ENCODE measurements at places on chromosomes 6 and 20.

GRCh38 chr20:25205277-25206062, 10.0 kb downstream of the ENTPD6 start:
- DNase-seq = no peak

DNA sequence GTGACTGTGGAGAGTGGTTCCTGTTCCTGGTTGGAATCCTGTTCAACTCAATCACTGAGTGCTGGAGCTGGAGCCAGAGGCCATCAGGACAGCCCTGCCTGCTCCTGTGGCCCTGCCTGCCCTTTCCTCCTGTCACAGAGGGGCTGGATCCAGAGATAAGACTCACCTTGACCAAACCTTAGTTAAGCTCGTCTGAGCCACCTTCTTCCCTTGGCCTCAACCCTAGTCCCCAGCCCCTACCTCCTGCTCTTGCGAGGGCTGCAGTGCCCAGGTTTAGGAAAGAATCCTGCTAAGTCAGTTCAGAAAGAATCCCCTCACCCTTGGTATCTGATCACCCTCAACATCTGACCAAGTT, 47.0 kb upstream of the CST5 start:
- no peak for DNase-seq

DNA sequence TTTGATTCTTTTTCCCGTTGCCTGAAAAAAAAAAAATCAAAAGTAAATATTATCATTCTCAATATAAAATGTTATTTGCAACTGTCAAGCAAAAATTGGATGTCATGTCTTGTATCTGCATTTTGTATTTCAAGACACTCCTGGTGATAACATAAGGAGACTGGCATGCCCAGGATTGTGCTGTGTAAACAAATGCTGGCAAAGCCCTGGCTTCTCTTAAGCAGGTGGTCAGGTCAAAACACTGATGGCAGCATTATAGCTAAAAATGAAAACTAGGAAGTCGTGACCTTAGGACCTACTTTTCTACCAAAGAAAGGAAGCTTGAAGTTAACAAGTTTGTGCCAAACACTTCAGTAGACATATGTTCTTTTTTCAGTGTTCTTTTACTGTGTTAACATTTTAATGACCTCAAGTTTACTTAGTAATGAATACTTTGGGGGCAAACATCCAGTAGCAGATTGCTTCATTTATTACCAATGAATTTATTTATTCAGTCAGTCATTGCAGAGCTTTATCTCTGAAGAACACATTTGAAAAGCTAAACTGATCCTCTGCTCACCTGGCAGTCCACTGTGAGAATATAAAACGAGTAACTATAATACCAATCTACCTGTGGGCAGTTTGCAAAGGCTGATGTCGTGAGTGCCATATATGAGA, 243.1 kb upstream of the FLRT3 start:
- DNase-seq = no peak

GRCh38 chr6:36426622-36427021, 16.0 kb downstream of the PXT1 start:
- no peak for DNase-seq

GRCh38 chr20:41573955-41574354, 44.2 kb downstream of the CHD6 start:
- DNase-seq = no peak

DNA sequence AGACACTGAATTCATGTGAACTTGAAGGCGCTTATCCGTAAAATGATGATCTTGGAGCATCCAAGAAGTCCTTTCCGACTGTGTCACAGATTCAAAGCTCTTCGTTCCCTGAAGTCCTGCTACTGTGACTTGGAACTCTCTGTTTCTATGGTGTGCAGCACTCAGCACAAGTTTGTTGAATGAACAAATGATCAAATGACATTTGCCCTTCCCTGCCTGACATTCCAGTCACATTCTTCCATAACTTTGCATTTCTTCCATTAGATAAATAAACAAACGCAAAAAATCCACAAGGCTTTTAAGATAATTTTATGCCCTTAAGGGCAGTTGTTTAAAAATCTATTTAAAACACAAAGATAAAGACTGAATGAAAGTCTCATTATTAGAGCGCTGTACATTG, 39.9 kb downstream of the SGK1 start:
- DNase-seq = no peak

DNA sequence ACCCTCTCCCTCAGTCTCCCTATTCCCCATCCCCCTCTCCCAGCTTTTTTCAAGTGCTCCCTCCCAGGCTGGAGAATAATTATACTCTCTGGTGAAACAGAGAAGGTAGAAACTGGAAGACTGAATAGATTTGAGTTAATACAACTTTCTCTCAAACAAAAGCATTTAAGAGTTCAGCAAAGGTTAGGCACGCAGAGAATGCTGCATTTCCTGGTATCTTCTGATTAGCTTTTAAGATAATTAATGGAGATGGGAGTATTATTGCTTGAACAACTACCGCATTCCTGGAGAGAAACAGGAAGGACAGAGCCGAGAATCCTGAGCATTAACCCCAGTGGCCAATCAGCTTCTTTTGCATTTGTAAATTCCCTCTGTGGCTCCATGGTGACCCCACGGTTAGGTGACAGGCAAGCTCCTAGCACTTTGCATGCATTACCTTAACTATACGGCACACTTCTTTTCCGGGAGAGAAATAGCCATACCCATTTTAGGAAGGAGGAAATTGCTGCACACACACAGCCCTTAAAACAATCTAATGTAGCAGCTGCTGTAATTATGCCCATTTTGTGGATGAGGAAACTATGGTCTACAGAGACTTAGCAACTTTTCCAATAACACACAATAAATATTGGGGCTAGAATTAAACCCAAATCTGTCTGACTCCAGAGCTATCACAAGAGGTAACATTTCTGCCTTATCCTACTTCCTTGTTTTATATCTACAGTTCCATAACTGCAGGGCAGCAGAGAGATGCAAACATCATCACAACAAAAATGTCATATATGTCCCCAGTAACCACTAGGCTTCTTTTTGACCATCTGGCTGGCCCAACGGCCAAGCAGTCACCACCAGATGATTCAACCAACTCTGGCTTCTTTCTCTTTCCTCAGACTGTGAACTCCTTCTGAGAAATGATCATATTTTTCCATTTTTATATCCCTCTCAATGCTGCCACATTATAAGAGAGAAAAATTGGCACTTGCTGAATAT, 169.9 kb downstream of the CD24 start:
- no peak for DNase-seq

GRCh38 chr6:152859225-152859624, 108.6 kb downstream of the VIP start:
- no peak for DNase-seq

- DNase-seq = no peak
Measured at GRCh38 chr6:32968867-32969684, 682 bp downstream of the BRD2 start.

GRCh38 chr6:159080217-159080976, 35.6 kb upstream of the TAGAP start:
- no peak for DNase-seq

GRCh38 chr6:124099520-124099919, 295.9 kb downstream of the NKAIN2 start:
- DNase-seq = no peak

DNA sequence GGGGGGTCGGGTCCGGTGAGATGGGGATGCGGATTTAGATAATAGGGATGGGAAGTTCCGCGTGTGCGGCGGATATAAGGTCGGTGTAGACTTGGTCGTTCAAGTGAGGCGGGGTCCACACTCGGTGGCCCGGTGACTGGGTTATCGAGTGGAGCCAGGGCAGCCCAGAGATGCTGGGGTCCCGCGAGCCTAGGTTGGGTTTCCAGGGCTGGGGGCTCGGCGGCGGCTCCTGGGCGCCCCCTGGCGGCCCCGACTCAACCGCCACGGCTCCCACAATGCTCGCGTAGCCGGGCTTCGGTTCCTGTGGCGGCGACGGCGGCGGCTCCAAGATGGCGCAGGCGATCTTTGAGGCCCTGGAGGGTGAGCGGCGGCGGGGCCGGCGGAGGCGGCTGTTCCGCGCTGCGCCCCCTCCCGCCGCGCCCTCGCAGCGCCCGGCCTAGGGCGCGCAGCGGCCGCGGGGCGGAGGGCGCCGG, at the start of gene ZNF341:
Gene ZNF341, plus strand, starts transcription at position 304 of the 473 bp plus-strand sequence. Its CDS starts 26 bp downstream, at position 330.
- DNase-seq = peak; percentile 89

- DNase-seq = no peak
Measured at GRCh38 chr20:47727909-47728361, 57.3 kb downstream of the SULF2 start.

DNA sequence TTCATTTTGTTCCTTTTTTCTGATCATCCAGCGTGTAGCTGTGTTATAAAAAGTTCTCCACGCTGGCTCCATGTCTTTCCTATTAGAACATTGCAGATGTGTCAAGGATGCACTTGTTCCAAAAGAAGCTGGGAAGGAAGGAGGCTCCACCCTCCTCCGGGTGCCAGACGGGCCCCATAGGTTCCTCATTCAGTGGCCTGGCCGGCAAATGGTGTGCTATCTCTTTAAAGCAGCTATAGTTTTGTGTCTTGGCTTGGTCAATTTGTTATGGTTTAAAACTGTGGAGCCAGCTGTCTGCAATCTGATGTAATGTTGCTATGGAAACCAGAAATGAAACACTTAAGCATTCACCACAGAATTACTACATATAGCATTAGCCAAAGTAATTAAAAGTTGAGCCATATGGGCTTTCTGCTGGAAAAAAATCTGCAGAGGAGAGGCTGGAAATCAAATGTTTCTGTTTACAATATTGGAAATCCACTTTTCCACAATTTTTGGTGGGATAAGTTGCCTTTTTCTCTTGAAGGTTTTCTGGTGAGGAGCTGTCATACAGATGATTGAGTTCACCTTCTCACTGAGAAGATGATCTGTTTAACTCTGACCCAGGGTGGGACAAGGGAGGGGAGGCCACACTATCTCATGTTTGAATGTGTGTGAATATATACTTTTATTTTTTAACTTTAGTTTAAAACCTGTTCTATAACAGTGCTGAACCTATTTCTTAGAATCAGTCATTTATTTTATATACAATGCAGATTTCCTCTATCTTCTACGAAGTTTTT, 167.4 kb downstream of the SASH1 start:
- peak; percentile 46 for DNase-seq

DNA sequence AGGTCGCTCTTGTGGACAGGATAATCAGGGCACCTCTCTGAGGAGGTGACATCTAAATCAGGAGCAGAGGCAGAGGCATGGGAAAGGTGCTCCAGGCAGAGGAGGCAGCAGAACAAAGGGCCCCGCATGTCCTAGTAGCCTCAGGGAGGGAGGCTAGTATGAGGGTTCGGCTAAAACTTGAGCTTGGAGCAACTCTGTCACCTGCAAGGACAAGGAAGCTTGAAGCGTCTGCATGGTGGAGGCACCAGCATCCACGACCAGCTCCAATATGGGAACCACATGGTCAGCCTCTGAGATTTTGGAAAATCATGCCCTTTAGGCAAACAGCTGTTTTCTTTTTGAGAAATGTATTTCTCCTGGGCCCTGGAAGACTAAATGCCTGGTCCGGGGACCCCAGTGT, 13.0 kb upstream of the MPC1 start:
- DNase-seq = no peak

GRCh38 chr6:153145591-153145990, 14.5 kb upstream of the RGS17 start:
- DNase-seq = no peak

DNA sequence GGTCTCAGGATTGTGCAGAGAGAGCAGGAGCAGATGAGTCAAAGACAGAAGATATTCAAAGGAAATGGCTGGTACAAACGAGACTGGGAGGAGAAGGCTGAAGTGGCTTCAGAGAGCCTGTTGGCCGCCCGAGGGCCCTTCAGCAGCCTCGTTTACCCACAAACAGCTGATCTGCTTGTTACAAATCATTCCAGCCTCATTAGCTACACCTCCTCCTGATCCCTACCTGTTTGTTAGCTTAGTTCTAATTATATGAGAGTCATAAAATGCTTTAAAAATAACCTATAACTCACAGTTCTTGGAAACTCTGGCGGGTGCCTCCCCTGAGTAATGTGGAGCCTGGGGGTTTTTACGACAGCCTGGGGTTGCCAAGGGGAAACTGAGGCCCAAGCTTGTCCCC, 12.6 kb downstream of the GLP1R start:
- no peak for DNase-seq

DNA sequence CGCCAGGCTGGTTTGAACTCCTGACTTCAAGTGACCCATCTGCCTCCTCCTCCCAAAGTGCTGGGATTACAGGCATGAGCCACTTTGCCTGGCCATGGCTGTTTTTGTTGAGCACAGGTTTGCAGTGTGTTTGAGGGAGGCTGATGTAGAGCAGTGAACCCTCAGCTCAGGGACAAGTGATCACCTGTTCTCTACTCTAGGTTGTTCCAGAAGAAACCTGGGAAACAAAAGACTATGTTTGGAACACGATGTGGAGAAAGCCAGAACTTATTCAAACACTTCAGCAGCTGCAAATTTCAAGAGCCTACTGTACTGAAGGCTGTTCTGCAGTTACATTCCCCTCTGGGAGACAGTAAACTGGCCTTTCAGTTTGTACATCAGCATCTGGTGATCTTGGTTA, 4.7 kb downstream of the TULP1 start:
- no peak for DNase-seq

DNA sequence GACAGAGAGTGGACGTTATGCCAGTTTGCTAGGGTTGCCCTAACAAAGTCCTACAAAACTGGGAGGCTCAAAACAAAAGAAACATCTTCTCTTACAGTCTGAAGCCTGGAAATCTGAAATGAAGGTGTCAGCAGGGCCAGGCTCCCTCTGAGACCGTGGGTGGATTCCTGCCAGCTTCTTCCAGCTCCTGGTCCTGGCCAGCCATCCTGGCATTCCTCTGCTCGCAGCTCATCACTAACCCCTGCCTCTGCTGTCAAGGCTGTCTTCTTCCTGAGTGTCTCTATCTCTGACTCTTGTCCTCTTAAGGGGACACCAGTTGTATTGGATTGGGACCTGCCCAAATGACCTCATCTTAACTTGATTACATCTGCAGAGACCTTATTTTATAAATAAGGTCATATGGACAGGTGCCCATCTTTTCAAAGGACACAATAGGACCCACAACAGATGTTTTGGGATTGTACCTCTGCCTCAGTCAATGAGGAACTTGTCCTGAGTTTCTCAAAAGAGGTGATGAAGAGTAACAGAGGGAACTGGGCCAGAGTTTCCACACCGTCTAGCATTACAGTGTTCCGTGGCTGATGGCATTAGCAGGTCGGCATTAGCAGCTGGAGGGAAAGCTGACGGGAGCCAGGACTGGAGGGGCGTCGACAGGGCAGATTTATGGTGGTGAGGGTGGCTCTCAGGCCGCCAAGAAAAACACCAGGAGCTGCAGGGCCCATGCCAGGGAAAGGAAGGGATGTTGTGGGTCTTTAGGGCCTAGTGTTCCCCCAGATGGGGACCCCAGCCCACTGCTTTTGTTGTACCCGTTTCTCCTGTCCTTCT, 157.3 kb downstream of the TBXT start:
- no peak for DNase-seq

DNA sequence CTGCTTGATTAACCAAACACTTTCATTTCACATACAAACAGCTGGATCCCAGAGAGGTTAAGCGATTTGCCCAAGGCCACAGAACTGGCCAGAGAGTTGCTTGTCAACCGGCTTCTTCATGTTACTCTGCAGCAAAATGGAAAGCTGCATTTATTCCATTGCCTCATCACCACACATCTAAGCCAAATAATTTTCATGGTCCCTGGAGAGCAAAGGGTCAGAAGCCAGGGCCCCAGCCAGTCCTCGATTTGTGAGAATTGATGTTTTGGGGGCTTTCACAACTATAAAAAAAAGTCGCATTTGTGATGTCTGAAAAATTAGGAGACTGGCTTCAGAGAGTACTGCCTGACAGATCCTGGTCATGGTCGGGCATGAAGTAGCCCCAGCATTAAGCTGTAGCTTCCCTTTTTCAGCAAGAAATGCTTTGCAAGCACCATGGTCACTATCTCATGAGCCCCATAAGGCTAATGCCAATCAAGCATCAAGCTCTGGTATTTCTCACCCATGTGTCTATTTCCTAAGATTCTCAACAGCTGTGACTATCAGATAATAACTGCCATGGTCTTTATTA, 95.8 kb downstream of the BANF2 start:
- DNase-seq = no peak

All from GM10248 (cell line).